ENCODE measurements at places on chromosomes 5 and 9.

DNA sequence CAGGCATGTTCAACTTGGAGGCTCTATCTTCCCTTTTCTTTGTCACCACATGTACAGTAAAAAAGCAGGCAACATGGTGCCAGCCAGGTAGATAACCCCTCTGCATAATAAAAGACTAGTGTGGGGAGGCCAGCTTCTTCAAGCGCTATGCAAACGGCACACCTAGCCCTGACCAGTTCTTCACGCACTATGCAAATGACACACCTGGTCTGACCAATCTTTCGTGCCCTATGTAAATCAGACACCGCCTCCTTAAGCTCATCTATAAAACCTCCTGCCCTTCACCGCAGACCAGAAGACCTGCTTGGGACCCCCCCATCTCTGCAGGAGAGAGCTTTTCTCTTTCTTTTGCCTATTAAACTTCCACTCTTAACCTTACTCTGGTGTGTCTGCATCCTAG lies 28.1 kb upstream of the UGCG start:
- DNase-seq = no peak

DNA sequence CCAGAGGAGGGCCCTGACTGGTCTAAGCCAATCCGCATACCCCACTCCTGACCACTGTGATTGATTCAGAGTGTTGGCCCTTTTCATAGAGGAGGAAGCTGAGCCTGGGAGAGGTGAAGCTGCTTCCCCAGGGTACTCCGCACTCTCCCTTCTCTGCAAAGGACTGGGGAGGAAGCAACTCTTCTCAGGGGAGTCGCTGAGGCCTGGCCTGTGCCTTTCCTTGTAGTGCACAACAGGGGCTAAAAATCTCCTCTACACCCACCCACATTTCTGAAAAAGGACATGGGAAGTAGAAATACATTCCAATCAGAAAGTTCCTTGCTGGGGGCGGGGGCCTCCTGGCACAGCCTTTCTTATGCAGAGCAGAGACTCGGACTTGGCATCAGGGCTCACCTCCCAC lies 22.2 kb downstream of the AK8 start:
- no peak for DNase-seq

DNA sequence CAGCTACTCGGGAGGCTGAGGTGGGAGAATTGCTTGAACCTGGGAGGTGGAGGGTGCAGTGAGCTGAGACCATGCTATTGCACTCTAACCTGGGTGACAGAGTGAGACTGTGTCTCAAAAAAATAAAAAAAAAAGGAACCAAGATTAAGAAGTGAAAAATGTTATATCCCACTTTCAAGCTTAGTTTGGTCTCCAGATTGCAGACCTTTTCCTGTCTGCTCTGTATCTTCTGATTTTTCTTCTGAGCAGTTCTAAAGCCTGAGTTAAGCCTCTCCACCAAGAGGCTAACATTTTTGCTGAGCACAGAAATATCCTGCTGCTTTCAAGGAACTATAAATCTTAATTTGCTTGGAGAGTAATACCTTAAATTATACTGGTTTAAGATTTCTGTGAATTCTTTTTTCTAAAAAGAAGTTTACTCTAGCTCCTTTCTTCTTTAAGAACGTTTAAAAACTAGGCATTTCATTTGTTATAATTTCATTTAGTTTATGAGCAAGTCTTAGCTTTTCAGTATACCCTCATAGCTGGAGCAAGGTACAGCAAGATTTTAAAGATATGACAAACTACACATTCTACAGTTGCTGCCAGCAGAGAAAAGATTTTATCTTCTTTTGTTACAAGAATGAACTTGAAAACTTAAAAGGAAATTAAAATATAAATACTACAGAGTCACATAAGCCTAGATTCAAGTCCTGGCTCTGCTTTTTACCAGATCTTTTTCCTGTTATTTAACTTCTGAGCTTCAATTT lies 55.0 kb downstream of the GARNL3 start:
- DNase-seq = no peak

DNA sequence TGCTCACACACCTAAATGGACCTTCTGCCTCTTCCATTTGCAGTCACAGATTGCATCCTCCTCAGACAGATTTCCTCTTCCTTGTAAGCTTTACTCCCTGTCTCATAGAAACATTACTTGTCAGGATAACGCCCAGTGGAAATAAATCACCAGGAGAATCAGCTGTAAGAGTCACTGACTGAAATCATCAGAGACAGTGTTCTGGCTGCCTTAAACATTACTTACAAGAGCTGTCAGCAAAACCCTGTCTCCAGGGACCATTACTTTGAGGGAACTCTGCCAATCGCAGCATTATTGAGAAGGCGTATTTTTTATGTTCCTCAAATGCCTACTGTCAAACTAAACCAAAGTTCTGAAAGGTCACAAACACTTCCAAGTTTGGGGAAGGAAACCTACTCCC lies 5.9 kb downstream of the DPYSL3 start:
- no peak for DNase-seq

GRCh38 chr9:104300124-104300523 lies 203.9 kb upstream of the OR13F1 start:
- no peak for DNase-seq

- DNase-seq = no peak
These were observed 204.2 kb downstream of the TAF11L14 start for GRCh38 chr5:17838469-17838868.

DNA sequence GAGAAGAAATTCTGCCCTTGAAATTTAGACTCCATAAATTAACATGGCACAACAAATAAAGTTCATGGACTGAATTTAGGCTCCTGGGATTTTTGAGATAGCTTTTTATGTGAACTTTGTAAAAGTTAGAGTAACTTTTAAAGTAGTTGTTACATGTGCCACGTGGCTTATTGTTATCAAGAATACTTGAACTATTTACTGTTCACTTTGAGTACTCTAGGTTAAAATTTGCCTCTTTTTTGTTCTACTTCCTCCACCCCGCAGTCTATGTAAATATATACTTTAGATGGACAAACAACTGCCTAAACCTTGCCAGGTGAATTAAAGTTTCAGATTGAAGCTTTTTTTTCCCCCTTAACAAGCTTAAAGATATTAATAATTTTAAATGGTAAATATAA lies 457.9 kb downstream of the RAB3C start:
- DNase-seq = no peak

GRCh38 chr9:104895572-104895971 lies 32.4 kb downstream of the ABCA1 start:
- no peak for DNase-seq

GRCh38 chr9:14993901-14994554 lies 83.8 kb upstream of the FREM1 start:
- no peak for DNase-seq

GRCh38 chr9:87873607-87874303 lies 8.9 kb upstream of the SPATA31E1 start:
- no peak for DNase-seq

- no peak for DNase-seq
These were observed 204.9 kb downstream of the CHSY3 start for GRCh38 chr5:130109152-130109551.

DNA sequence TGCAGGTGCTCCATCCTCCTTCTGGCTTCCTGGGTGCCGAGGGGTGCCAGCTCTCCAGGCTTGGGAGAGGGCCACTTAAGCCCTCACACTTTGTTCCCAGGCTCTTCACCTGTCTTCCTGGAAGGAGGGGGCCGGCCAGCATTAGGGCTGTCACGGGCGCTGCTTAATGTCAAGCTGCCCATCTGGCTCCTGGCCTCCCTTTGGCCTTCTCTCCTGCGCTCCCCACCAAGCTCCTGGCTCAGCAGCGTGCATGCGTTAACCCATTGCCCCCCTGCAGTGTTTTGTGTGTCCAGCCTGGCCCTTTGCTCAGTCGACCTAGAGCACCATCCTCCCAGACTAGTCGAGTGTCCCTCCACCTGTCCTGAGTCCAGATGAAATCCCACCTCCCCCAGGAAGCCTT lies 21.3 kb downstream of the NTNG2 start:
- no peak for DNase-seq

GRCh38 chr5:150202501-150202900 lies 12.6 kb downstream of the SLC6A7 start:
- no peak for DNase-seq

- no peak for DNase-seq
These were observed 104.7 kb upstream of the PRRC1 start for GRCh38 chr5:127412698-127413097.

- no peak for DNase-seq
These were observed 17.8 kb upstream of the B4GALT1 start for GRCh38 chr9:33184963-33185362.

- no peak for DNase-seq
These were observed 53.2 kb downstream of the MVB12B start for GRCh38 chr9:126379661-126380360.

GRCh38 chr5:74304536-74304935 lies 336.0 kb downstream of the ENC1 start:
- DNase-seq = no peak

DNA sequence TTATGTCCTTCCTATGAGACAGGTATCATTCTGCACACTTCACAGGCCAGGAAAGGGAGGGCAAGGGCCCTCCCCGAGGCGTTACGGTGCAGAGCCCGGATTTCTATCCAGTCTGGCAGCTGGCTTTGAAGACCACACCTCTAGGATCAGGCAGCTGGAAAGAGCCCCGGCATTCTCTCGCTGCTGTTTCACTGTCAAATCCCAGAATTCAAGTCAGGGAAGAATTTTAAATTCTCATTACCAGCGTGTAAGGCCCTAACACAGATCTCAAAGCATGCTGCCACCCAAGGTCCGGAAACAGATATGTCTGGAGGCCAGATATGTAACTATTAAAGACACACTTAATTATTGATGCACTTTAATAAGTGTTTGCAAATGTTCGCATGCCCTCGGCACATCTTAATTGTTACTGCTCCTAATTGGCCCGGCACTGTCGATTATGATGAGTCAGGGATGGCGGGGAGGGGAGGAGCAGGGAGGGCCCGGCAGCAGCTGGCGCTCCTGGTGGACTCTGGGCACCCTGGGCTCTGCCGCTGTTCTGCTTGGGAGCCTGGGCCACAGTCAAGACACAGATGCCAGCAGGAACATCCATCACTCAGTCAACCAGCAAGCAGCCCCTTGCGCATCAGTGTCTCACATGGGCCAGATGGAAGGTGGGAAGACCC lies 76.3 kb upstream of the BARHL1 start:
- no peak for DNase-seq

DNA sequence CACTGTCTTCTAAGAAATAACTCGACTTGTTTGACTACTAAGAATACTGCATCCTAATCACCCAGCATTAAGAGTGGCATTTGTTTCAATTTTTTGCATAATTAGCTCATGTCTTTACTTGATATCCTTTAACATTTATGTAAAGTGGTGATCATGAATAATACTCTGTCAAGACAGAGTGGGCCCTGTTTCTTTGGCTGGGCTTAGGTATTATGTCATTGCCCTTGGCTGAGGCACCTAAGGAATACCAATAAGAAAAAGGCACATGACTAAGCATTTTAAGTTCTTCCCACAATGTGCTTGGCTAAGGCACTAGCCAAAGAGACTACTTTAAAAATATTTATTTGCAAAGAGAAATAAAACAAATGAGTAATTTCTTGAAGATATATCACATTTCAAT lies 308.1 kb downstream of the CTNND2 start:
- DNase-seq = no peak

GRCh38 chr9:111029260-111029659 lies 9.0 kb downstream of the LPAR1 start:
- DNase-seq = no peak

- DNase-seq = no peak
These were observed 9.2 kb upstream of the ERAP1 start for GRCh38 chr5:96816991-96817390.

- no peak for DNase-seq
These were observed 740.8 kb upstream of the ZNF608 start for GRCh38 chr5:125487231-125487630.

- DNase-seq = no peak
These were observed 185.8 kb upstream of the CDH6 start for GRCh38 chr5:31007672-31008071.

- DNase-seq = peak; percentile 57
These were observed 29.3 kb downstream of the PCDH1 start for GRCh38 chr5:141848744-141849414.

DNA sequence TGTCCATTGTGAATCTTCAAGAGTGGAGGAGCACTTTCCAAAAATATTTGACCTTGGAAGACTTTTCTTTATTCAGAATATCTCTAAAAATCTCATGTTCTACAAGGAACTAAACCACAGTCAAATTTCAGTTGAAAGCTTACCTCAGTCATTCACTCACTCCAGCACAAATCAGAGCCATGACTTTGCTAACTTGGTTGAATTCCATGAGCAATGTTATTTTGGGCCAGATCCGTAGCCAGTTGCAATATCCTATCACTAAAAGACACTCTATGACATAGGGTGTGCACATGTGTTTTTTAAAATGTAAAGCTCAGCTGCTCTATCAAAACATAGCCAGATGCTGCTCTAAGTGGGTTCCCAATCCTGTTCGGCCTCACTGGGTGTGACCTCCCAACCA lies 156.1 kb upstream of the ANKRD55 start:
- DNase-seq = no peak

DNA sequence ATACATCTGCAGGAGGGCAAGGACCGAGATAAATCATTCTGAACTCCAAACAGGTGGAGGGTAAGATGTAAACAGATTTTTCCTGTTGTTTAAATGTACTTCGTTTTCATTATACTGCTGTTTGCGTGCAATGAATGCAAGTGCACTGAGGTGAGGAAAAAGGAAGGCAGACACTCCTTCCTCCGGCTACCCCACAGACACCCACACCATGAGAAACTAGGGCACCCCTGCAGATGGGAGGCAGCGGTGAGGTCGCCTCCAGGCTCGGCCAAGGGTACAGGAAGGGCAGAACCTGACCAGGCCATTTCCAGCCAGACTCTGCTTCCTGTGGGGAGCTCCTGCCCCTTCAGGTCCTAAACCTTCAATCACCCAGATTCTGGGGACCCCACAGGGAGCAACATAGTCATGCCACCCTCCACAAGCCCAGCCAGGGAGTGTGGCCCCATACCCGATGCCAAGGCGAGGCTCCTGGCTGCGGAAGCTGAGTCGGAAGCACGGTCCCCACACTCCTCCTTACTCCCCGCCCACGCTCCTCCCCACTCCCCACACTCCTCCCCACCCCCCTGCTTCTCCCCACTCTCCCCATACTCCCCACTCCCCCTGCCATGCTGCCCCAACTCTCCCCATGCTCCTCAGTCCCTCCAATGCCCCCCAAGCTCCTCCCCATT lies 37.1 kb downstream of the VAV2 start:
- no peak for DNase-seq

- no peak for DNase-seq
These were observed 20.3 kb downstream of the PAIP2 start for GRCh38 chr5:139361835-139362429.

DNA sequence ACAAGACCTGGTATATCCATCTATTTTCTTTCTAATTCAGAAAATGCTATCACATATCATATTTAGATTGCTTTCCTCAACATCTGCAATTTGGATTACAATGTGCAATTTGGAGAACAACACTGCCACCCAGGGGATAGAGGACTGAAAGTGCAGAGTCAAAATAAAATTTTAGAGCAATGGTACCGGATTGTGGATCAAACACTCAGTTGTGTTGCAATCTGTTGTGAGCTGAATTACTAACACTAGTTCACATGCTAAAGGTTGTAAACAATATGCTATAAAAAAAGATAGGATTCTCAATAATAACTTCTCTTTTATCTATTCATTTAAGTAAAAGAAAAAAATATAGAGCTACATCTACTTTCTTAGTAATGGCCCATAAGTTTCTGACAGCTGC lies 11.9 kb upstream of the SRFBP1 start:
- no peak for DNase-seq

Measured in C1 segment of cervical spinal cord (tissue), 14 donors.